ENCODE measurements at places on chromosomes 16 and 17.

DNA sequence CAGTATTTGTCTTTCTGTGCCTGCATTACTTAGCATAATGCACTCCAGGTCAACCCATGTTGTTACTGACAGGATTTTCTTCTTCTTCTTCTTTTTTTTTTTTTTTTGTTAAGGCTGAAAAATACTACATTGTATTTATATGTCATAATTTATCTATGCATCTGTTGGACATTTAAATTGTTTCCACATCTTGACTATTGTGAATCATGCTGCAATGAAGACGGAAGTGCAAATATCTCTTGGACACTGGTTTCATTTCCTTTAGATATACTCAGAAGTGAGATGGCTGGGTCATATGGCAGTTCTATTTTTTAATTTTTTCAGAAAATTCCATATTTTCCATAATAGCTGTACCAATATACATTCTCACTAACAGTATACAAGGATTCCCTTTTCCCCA lies 272.7 kb upstream of the PMFBP1 start:
- DNase-seq: no peak

GRCh38 chr16:15616475-15617165 lies 26.3 kb downstream of the MARF1 start:
- DNase-seq: no peak

GRCh38 chr17:64639516-64639915 lies 22.6 kb downstream of the SMURF2 start:
- no peak for DNase-seq

GRCh38 chr16:85988723-85989313 lies 89.9 kb downstream of the IRF8 start:
- DNase-seq: no peak

GRCh38 chr17:50815400-50815799 lies 20.0 kb upstream of the WFIKKN2 start:
- DNase-seq: no peak

DNA sequence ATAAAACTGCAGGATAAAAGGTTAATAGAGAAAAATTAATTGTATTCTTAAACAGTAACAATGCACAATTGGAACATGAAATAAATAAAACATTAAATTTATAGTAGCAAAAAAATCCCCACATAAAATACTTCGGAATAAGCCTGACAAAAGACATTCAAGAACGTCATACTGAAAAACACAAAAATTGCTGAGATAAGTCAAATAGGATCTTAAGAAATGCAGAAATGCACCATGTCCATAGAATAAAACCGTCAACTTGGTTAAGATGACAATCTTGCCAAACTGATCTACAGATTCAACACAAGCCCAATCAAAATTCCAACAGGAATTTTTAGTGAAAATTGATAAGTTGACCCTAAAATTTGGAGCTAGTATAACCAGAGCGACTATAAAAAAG lies 76.6 kb downstream of the TBC1D16 start:
- DNase-seq: no peak

DNA sequence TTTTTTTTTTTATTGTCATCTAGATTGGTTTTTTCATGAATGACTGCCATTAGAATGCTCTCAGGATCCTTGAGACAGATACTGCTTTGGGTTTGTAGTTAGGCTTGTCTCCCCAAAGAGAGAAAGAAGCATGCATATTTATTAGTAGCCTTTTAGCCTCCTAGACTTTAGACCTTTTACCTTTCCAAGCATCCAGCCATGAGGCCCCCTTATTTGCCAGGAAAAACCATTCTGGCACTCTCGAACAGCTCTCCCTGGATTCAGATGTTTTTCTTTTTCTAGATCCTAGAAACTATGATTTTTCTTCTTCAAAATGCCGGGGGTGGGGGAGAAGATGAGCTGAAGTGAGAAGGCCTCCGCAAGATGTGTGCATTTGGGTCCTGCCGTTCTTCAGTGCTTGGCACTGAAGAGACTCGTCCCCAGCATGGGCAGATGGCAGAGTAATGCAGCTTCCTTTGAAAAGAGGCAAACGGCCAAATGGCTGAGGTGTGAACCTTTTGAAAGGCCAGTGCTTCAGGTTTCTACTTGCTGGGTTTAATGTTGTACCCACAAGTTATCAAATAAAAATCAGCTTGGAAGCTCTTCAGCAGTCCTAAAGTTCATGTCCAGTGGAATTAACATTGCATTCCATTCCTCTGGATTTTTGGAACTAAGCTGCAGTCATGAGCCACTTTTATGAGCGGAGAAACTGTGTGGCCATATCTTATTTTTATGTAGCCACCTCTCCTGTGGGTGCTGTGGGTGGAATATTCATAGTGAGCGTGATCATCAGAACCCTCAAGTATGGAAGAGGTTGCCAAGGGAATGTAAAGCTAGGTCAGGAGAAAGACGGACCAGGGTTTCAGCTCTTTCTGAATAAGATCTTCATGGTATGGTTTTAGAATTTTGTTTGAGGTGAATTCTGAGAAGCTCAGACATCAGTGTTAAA lies 7.2 kb downstream of the SOCS7 start:
- DNase-seq: no peak

DNA sequence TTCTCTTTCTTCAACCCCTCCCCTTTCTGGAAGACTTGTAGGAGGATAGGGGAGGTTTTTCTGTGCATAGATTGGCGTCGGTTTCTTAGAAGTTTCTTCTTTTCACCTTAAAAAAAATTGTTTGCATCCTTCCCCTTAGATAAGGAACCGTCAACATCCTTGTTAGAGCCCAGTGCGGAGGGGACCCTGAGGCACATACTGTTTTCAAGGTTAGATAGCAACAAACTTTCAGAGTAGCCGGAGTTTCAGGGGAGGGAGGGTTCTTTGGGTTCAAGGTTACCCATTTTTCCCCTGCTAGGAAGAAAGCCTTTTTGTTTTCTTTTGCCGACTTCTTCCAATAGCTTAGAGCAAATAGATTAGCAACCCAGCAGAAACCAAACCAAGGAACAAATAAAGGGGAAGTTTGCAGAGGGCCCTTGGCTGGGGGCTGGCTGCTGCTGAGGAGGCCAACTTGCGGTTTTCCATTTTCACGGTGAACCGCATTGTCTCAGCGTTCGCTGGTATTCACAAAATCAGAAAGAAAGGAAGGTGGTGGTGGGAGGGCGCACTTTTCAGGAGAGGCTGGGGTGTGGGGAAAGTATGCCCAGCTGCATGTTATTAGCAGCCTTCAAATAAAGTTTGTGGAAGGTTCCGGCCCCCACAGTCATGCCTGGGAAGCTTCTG lies 28.8 kb downstream of the MSI2 start:
- no peak for DNase-seq

- DNase-seq: no peak
Observed at GRCh38 chr16:64094992-64095634, 1026.8 kb downstream of the CDH11 start.

DNA sequence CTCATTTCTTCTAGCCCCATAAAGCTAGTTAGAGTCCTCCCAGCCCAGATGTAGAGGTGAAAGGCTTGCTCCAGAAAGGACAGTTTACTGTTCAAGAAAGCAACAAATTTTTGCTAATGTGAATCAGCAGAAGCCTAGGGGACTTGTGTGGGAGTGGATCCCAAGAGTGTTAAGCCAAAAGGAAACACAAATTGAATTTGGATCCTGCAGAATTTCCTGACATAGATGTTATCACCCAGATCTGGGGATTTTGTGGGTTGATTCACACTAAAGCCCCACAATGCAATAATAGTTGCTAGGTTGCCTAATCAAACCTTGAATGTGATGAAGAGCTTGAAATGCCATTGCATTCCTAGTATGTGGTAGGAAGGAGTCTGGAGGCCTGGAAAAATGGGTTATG lies 135.2 kb upstream of the HS3ST3A1 start:
- no peak for DNase-seq

DNA sequence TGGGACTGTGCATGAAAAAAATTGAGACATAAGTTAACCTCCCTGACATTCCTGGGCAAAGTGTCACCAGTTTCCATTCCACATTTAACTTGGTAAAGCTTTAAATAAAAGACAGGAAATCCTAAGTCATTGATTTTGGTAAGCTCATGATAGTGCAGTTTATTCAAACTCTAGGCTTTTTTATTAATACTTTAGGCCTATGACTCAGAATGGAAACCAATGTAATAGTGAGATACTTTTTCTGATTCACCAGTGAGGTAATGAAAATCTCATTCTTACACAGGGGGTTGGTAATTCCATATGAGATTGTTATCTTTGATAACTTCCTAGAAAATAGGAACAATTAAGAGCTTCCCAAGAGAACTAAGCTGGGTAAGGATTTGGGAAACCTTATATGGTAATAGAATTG lies 91.1 kb downstream of the NLK start:
- DNase-seq: no peak

DNA sequence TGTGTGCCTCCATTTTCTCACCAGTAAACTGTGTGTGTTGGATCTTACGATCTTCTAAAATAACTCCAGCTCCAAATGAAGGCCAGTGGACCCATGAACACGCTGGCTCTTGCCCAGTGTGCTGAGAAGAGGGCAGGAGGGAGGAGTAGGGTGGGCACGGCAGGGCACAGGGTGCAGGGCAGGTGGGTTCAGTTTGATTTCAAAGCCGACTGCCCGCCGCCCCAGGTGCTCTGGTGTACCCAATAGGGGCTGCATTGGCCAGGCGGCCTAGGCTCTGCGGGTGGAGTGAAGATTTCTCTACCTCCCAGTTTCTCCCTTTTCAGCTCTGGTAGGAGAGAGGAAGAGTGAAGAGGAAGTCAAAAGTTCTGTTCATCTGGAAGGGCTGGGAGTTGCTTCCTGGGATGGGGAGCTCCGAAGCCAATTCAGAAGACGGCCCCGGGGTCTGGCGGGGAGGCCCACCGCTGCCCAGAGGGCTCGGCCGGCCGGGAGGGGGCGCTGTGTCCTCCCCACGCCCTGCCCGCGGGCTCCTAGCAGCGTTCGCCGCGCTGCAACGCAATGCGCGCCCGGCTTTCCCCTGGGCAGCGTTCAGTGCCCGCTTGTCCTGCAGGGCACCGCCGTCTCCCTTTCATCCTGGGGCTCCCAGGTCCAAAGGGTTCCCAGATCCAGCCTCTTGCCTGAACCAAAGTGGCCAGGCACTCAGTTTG lies 1.1 kb upstream of the CRHR1 start:
- DNase-seq: no peak

GRCh38 chr16:68844211-68844564 lies 857 bp downstream of the TANGO6 start:
- DNase-seq: no peak

DNA sequence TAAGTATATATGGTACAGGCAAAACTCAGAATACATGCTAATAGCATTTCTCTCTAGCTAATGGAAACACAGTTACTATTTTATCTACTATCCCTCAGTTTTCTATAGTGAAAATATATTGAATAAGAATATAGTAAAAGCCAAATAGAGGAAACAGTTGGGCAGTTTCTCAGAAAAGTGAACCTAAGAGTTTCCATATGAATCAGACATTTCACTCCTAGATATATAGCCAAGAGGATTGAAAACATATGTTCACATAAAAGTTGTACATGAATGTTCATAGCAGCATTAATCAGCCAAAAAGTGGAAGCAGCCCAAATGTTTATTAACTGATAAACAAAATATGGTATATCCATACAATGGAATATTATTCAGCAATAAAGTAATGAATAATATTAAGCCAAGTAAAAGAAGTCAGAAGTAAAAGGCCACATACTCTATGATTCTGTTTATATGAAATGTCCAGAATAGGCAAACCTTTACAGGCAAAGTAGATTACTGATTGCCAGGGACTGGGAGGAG lies 134.6 kb downstream of the CYB561 start:
- DNase-seq: no peak

DNA sequence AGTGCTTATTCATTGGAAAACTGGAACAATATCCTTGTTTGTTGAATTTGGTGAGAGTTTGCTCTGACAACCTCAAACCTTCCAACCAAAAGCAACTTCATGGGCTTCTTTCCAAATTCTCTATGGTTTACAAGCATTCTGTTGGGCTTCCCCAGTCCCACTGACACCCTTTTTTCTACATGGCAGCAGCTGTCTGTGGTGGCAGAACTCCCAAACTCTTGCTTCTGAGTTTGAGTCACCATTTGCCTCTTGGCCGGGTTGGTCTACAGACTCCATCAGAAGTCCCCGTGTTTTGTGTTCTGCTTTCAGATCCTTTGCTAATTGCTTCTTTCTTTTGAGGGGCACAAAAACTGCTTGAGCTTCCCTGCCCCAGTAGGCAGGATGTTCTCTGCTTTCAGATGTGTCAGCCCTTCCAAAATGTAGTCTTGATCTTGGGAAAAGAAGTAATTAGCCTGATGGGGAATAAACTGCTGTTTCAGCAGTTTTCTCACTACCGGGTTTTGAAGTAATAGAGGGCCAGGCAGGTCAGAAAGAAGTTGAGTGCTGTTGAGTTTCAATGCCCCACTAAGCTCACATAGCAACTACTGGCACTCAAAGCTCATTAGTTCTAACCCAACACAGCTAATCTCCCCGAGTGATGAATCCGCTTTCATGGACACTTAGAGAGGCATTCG lies 80.7 kb downstream of the HS3ST3A1 start:
- no peak for DNase-seq

DNA sequence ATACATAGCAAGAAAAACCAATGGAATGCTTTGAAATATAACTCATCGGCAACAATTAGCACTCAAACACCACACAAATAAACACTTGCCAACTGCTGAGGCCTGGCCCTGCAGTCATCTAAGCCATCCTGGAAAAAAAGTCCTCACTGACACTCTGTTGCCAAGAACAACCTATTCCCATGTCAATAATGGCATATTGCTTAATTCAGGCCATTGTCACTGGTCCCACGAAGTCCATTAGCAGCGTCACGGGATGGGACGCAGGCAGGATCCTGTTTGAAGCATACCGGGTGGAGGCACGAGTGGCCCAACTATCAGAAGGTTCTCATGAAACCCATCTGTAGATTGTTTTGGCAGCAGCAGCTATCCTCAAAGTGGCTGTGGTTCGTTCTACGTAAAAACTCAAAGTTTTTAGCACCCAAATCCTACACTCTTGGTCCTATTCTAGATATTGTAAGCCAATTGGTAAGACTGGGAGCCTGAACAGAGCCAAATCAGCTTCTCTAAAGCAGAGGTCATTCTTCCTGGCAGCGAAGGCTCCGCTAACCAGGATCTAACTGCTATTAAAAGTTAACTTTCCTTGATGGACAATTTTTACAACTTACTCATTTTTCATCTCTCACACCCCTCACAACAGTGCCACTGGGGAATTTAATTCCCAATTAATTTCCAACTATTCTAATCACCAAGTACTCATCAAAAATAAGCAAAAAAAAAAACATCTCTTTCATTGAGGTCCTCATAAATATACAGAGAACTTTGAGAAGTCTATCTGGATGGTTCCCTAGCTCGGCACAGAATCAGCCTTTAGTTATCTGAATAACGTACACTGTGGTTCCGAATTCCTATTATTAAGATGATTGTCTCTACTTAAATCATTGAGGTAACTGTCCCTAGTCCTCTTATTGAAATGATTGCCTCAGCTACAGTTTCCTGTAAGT lies 91.5 kb downstream of the ZFHX3 start:
- no peak for DNase-seq

DNA sequence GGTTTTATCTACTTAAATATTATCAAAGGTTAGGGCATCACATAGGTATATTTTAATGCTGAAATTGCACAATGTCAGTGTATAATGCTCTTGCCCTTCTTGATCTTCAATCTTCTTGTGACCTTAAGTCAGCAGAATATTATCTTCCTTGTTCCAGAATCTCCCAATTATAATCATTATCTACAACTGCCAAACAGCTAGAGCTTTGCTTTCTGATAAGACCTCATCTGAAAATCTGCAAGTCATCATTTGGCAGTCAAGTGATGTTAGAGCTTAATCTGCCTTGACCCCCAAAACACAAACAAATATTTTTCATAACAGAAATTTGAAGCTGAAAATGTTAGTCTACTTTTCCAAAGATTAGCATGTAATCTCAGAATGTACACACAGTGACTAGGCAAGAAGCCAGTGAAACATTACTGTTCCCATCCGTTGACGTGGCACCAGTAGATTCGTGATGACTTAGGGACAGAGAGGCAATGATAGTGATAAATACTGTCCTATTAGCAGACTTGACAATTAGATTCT lies 19.8 kb downstream of the REXO5 start:
- DNase-seq: no peak

All from left hindlimb (tissue), 1 donor.